ENCODE measurements at places on chromosomes 2 and 18.

GRCh38 chr18:74064510-74064909 lies 83.1 kb downstream of the FBXO15 start:
- no peak for DNase-seq

- DNase-seq, result no peak
These were observed 73.7 kb downstream of the DGKD start for GRCh38 chr2:233428008-233428407.

DNA sequence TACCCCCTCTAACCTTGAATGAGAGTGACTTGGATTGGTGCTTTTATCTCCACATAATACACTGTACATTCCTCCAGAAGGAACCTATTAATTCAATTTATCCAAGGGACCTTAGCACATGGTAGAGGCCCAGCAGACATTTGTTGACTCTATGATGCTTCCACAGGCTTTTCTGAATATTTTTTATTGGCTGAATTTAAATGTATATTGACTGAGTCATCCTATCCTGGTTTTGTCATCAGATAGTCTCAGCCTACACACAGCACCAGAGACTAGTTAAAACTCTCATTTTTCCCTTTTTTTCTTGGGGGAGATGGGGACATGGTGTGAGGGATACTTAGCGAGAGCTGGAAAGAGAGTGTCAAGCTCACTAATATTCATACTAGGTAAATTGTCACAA lies 101.6 kb downstream of the LRRC30 start:
- no peak for DNase-seq

- DNase-seq, result no peak
These were observed 23.6 kb upstream of the CATIP start for GRCh38 chr2:218332920-218333645.

- DNase-seq, result no peak
These were observed 11.7 kb upstream of the GRHL1 start for GRCh38 chr2:9939587-9940485.

DNA sequence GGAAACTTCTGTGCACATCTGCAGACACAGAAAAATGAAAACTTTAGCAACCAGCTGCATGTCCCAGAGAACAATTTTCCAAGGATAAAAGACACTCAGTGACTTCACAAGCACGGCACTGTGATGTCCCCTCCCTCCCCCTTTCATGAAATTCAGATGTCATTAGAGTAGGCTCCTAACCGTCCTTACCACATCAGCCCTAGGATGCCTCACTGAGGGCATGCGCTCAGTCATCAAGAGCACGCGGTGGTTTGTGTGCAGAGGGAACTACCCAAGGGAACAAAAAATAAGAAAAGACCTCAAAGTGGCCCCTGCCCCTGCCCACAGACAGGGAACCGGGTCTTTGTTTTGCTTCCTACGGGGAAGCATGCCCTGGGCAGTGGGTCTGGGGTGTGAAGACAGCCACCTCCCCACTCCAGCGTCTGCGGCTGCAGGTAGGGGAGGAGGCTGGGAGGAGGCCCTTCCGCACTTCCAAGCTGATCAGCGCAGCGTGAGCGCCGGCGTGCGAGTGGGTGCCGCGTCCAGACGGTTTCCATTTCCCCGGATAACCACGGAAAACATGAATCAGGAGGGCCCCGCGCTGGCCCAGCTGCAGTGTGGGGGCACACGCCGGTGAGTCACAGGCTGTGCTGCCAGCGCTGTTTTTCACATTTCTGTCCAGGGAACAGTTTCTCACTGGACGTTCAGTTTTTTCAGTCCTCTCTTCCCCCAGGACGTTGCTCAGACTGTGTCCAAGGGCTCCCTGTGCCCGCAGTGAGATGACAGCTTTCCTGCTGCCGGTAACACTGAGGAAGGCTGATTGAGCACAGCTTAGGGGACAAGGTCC lies 70.6 kb downstream of the COPS8 start:
- DNase-seq, result peak; percentile 82

DNA sequence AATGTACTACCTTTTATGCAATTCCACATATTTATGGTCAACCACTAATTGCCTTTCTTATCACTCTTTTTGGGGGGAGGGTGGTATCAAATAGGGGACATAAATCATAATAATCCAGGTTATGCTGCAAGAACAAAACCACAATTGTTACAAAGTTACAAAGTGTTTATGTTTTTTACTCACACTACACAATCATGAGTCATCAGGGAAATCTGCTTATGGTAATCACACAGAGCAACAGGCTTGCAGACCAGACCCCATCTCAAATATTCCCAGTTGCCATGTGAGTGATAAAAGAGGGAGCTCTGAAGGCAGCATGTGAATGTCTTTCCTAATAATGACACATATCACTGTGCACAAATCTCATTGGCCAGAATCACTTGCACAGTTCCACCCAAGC lies 304.7 kb upstream of the TMEFF2 start:
- no peak for DNase-seq

DNA sequence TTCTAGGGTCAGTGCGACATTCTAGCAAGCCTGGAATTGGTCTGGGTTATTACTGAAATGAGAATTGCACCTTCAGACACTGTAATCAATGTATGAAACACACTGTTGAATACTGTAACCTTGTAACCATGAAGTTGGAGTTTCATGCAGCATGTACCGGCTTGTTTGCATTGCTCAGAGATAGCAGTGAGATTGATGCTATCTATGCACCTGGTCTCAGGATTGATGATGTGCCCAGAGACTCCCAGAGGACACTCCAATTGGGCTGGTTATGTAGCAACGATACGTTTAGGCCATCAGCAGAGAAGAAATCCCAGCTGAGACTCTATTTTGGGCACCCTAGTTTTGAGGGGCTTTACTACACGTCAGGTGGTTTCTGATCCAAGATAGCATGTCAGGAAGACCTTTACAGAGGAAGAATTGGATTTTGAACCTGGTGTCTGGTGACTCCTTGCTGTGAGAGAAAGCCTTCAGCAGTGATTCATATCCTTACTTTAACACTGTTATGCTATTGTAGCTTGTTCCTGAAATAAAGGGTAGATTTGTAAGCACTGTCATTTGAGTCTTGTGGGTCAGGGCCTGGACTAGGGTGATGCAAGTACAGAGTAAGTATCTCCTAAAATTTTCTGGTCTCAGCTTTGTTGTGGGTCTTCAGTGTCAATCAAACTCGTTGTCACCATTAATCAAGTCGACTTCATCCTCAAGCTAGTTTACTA lies 305.1 kb upstream of the GULP1 start:
- no peak for DNase-seq

GRCh38 chr2:16386431-16386830 lies 279.2 kb downstream of the CYRIA start:
- no peak for DNase-seq

DNA sequence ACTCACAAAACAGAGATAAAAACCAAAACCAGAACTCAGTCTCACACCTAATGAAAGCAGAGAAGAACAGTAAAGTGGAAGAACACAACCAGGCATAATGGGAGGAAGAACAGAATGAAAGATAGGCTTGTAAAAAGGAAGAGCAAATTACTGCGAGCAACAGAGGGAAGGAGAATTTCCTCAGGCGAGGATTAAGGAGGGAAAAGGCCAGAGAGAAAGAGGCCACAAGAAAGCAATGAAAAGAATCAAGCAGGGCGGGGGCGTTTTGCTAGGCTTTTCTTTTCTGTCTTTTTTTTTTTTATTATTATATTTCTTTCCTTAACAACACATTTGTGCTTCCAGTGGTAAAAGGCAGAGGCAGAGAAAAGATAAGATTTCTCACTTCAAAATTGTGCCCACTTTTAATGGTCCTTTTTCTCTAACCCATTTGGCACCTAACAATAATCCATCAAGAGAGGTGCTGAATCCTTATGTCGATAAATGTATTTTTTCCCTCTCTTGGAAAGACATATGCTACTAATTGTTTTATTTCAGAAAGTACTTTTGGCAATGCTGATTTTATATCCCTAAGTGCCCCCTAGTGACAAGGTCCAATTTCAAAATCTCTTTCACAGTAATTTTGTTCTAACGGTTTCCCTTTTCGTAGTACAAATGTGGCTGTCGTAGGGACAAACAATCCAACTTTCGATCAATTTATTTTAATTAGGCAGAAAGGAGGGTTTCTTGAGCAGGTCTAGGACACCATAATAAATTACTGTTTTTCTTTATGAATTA lies 138.7 kb upstream of the AQP4 start:
- no peak for DNase-seq

DNA sequence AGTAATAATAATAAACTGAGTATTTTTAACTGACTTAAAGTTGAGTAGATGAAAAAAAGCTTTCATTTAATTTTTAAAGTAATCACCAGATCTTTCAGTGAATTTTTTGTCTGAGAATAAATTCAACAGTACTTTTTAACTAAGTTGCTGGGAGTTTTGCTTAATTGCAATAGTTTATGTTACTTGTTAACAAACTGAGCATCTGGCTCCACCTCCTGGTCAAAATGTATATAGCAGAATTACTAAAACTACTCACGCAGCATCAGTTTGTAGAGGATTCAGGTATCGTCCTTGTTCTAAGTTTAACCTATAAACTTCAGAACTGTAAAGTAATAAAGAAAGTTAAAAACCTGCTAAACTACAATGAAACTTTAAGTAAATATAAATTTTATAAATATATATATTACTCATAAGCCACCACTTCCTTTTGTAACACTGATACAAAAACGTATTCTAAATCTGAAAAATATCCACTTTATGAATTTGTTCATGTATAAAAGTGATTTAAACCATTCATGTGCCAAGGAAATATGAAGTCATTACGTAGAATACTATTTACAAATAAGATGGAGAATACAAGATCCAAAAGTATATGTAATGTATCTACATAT lies 21.3 kb downstream of the NOL10 start:
- no peak for DNase-seq

- DNase-seq, result no peak
These were observed 6.0 kb downstream of the EDAR start for GRCh38 chr2:108983061-108983460.

All from upper lobe of left lung (tissue), 6 donors.